Heart right ventricle (tissue), 16 donors: ENCODE measurements at places on chromosomes 5 and 9. TPM values are rescaled to one million over a fixed set of nuclear protein-coding genes. Genes with fewer than 3 reads are reported as not detected.

CAMK4 gene
- not detected for polyA plus RNA-seq

SPATA31E1 gene
- not detected for polyA plus RNA-seq

S1PR3 gene
- 13.9 TPM for polyA plus RNA-seq

DNA sequence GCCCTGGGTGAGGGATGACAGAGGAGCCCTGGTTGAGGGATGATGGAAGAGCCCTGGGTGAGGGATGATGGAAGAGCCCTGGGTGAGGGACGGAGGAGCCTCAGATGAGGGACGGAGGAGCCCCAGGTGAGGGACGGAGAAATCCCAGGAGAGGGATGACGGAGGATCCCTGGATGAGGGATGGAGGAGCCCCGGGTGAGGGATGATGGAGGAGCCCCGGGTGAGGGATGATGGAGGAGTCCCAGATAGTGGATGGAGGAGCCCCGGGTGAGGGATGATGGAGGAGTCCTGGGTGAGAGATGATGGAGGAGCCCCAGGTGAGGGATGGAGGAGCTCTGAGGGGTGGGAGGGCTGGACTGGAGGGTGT lies 10.9 kb downstream of the PHF2 start:
- H3K36me3 ChIP-seq = no peaks in the 10 kb centered on the region
- no peak overlapping the region for H3K27ac ChIP-seq
- H3K4me1 ChIP-seq = peaks cover 73% of the 10 kb centered on the region
- H3K27me3 ChIP-seq = no peaks in the 10 kb centered on the region
- no peak for DNase-seq

- H3K27me3 ChIP-seq = no peaks in the 10 kb centered on the region
- H3K27ac ChIP-seq = no peak overlapping the region
- H3K36me3 ChIP-seq = no peaks in the 10 kb centered on the region
These were observed 28.1 kb upstream of the HRH2 start for GRCh38 chr5:175629793-175630192.

GRCh38 chr9:96487949-96488348 lies 38.0 kb downstream of the HABP4 start:
- H3K27me3 ChIP-seq = no peaks in the 10 kb centered on the region
- H3K4me1 ChIP-seq = peaks cover 46% of the 10 kb centered on the region
- no peaks in the 10 kb centered on the region for H3K36me3 ChIP-seq
- H3K4me3 ChIP-seq = no peak overlapping the region

GRCh38 chr5:111548992-111549649 lies 36.8 kb upstream of the STARD4 start:
- no peak for DNase-seq
- H3K27ac ChIP-seq = peak overlapping the region; percentile 71
- no peaks in the 10 kb centered on the region for H3K27me3 ChIP-seq
- H3K36me3 ChIP-seq = no peaks in the 10 kb centered on the region
- H3K4me3 ChIP-seq = no peak overlapping the region

- DNase-seq = no peak
- no peaks in the 10 kb centered on the region for H3K4me1 ChIP-seq
- H3K27ac ChIP-seq = no peak overlapping the region
- no peak overlapping the region for H3K4me3 ChIP-seq
These were observed 612.7 kb upstream of the DMAC1 start for GRCh38 chr9:8412327-8412726.

- no peak for DNase-seq
- peaks cover 5% of the 10 kb centered on the region for H3K4me1 ChIP-seq
- no peak overlapping the region for H3K27ac ChIP-seq
- H3K36me3 ChIP-seq = no peaks in the 10 kb centered on the region
- H3K4me3 ChIP-seq = no peak overlapping the region
These were observed 43.8 kb downstream of the NR2F1 start for GRCh38 chr5:93626801-93627200.

DNA sequence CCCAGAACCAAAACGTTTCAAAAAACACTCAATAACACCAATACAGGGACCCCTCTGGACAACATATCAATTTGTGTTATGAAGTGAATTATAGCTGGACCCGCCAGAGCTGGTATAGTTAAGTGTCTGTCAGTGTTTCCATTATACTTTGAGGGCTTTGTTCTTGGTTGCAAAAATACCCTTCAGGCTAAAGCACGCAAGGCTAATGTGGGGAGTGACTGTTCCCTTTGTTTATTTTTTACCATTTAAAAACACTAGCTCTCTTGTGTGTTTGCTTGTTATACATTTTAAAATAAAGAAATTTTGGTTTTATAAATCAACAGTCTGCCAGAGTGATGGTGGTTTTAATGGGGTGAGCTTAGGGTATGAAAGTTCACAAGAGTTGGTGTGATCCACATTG lies 859.5 kb downstream of the PTPRD start:
- H3K4me3 ChIP-seq = no peak overlapping the region
- H3K27me3 ChIP-seq = no peaks in the 10 kb centered on the region
- DNase-seq = no peak

DNA sequence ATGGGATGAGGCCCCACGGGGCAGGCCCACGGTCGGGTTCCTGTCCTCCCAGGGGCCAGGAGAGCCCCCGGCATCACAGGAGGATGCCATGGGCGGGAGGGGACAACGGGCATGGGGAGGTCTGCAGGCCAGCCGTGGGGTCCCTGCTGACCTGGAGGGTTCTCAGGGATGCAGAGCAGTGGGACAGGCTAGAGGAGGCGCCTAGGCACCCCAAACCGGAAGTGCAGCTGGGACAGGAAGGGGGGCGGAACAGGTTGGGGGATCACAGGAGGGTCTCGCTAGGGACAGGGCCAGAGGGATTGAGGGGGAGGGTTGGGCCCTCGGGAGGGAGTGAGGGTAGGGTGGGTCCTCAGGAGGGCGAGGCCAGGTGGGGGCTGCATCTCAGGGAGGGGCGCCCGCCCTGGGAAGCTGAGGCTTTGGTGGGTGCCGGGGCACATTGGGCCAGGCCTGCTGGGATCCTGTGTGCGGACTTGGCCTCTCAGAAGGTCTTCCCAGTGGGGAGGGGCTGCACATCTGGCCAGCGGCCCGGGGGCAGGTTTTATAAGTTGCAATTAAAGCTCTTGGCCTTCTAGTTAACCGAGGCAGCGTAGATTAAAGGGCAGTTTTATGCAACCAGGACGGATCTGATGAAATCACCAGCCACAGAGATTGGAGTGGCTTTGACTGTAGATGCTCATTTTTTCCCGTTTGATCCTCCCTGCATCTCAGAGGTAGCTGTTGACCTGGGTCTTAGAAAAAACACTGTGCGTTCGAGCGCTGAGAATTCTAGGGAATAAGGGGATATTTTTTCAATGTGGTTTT lies 20.1 kb downstream of the NKD2 start:
- H3K27ac ChIP-seq = no peak overlapping the region
- no peaks in the 10 kb centered on the region for H3K36me3 ChIP-seq
- DNase-seq = peak; percentile 5
- H3K27me3 ChIP-seq = no peaks in the 10 kb centered on the region

DNA sequence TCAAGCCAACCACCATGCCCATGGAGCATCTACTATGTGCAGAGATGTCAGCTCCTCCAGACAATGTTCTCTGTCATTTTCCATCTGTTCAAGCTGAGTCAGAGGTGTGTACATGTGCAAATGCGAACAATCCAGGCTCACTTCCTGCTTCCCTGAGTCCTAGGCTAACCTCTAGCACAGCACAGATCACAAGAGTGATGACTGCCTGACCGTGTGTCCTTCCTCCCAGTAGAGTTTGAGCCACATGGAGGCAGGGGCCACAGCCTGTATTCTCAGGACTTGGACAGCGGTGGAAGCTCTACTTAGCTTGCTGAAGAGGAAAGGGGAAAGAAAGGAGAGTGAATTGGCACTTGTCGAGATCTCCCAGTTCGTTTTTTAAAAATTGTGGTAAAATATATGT lies 87.2 kb downstream of the KCNIP1 start:
- no peaks in the 10 kb centered on the region for H3K27me3 ChIP-seq
- H3K4me3 ChIP-seq = no peak overlapping the region
- no peaks in the 10 kb centered on the region for H3K4me1 ChIP-seq
- H3K36me3 ChIP-seq = no peaks in the 10 kb centered on the region
- DNase-seq = no peak

DNA sequence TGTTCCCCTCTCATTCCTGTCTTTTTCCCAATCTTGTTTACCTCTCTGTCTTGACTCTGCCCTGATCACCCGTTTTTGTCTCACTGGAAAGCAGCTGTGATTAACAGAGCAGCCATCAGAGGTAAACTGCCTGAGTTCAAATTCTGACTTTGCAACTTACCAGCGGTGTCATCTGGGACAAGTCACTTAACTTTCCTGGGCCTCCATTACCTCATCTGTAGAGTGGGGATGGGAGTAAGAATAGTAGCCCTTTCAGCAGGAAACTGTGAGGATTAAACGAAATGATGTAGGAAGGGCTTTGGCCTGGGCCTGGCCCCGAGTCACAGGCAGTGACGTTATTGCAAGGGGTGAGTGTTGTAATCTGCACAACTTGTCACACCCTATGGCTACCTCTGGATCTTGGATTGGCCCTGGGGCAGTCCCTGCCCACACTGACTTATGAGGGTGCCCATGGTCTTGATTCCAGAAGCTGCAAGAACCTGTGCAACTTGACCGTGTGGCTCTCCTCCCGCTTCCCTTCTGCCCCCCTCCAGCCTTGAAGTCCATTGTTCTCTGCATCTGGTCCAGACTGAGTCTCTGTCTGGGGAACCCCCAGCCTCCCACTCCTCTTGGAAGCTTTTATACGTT lies 657 bp upstream of the PCDH12 start:
- DNase-seq = no peak
- H3K36me3 ChIP-seq = no peaks in the 10 kb centered on the region
- no peaks in the 10 kb centered on the region for H3K27me3 ChIP-seq
- peaks cover 54% of the 10 kb centered on the region for H3K4me1 ChIP-seq
- peak overlapping the region; percentile 78 for H3K27ac ChIP-seq

DNA sequence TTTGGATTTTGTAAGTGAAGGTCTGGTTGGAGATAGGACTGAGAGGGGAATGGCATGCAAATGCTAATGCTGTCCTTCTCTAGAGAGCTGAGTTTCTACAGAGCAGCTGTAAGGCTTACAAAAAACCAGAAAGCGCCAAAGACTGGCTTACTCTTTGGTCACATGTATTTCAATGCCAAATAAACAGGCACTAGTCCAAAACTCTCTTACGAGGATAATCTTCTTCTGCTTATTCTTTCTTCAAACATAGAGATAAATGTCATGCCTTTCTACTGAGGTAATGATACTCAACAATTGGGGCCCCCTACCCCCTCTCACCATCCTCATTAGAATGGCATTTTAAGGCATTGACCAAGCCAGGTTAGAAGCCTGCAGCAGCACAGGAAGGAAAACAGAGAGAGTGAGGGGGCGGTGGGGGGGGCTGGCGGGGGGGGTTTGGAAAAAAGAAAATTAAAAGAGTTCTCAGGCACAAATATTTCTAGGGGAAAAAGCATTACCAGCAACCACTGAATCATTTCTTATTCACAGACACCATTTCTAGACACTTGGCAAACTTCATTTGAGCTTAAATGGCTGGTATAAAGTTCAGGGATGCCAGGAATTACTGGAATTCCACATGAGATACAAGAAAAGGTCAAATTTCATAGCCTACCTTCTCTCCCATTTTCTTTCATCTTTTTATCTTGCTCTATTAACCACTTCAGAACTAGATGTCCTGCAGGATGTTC lies 34.0 kb downstream of the PUM3 start:
- H3K4me1 ChIP-seq = peaks cover 17% of the 10 kb centered on the region
- peak overlapping the region; percentile 72 for H3K27ac ChIP-seq
- H3K36me3 ChIP-seq = peaks cover 24% of the 10 kb centered on the region
- H3K27me3 ChIP-seq = no peaks in the 10 kb centered on the region

GRCh38 chr5:173324115-173325001 lies 3.9 kb downstream of the STC2 start:
- peaks cover 8% of the 10 kb centered on the region for H3K27me3 ChIP-seq
- H3K4me1 ChIP-seq = peaks cover 17% of the 10 kb centered on the region
- peak overlapping the region; percentile 18 for H3K4me3 ChIP-seq
- H3K36me3 ChIP-seq = no peaks in the 10 kb centered on the region
- H3K27ac ChIP-seq = peak overlapping the region; percentile 68

DNA sequence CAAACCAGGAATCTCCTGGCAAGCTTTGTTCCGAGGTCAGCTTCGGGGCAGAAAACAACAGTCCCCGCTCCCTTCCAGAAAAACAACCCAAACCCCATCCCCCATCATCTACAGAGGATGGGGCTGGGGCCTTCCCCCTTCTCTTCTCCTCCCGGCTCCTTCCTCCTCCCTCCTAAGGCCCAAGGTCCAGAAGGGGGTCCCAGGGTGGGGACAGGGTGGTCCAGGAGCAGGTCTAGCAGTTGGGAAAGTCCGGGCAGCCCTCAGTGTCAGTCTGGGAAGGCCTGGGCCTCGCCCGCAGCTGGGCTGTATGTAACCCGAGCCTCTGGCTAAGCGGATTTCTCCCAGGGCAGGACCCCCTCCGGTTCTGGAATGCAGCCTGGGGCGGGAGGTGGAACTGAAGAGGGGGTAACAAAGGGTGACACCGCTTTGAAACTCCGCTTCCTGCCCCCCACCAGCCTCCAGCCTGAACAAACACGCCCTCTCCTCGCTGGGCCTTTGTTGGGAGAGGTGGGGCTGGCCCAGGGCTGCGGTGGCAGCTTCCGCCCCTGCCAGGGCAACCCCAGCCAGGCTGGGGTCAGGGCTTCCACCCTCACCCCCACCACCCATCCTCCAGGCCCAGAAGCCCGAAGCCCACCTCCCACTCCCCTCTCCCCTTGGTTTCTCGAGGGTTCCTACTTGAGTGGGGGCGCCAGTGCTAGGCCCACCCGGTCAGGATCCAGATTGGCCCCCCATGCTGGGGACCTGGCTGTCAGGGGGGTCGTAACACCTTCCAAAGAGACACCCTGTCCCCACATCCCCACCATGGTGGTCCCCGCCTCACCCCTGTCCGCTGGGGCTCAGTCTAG lies 63.5 kb downstream of the C9orf50 start:
- no peak overlapping the region for H3K27ac ChIP-seq
- no peaks in the 10 kb centered on the region for H3K36me3 ChIP-seq
- H3K27me3 ChIP-seq = no peaks in the 10 kb centered on the region
- H3K4me1 ChIP-seq = no peaks in the 10 kb centered on the region
- H3K4me3 ChIP-seq = no peak overlapping the region
